ENCODE measurements at places on chromosomes 2 and 18. TPM values are rescaled to one million over a fixed set of nuclear protein-coding genes. Genes with fewer than 3 reads are reported as not detected.

GRCh38 chr2:66433945-66434678, 813 bp upstream of the MEIS1 start:
- peaks cover 6% of the 10 kb centered on the region for H3K4me1 ChIP-seq
- peak overlapping the region; percentile 83 for H3K27ac ChIP-seq
- DNase-seq, result no peak
- peak overlapping the region; percentile 74 for H3K4me3 ChIP-seq

GRCh38 chr18:35426786-35427185, 49.6 kb upstream of the ZNF396 start:
- H3K4me1 ChIP-seq, result no peaks in the 10 kb centered on the region
- H3K4me3 ChIP-seq, result no peak overlapping the region
- no peak for DNase-seq

- no peak overlapping the region for H3K4me3 ChIP-seq
- no peaks in the 10 kb centered on the region for H3K4me1 ChIP-seq
- DNase-seq, result peak; percentile 7
- H3K27me3 ChIP-seq, result peaks cover 15% of the 10 kb centered on the region
- H3K36me3 ChIP-seq, result no peaks in the 10 kb centered on the region
Measured at GRCh38 chr2:232873909-232874641, 4.0 kb downstream of the SNORC start.

- no peak overlapping the region for H3K4me3 ChIP-seq
- H3K27ac ChIP-seq, result peak overlapping the region; percentile 15
- H3K4me1 ChIP-seq, result peaks cover 97% of the 10 kb centered on the region
- H3K27me3 ChIP-seq, result no peaks in the 10 kb centered on the region
- DNase-seq, result no peak
Measured at GRCh38 chr2:54577944-54578647, 122.0 kb downstream of the SPTBN1 start.

GRCh38 chr2:231909631-231910030, 16.6 kb downstream of the NPPC start:
- H3K27ac ChIP-seq, result no peak overlapping the region
- no peaks in the 10 kb centered on the region for H3K4me1 ChIP-seq
- H3K27me3 ChIP-seq, result no peaks in the 10 kb centered on the region

- H3K4me1 ChIP-seq, result peaks cover 4% of the 10 kb centered on the region
- peak; percentile 66 for DNase-seq
- H3K27ac ChIP-seq, result peak within 1 kb of the TSS; percentile 75
- H3K27me3 ChIP-seq, result no peaks in the 10 kb centered on the region
- no peaks in the 10 kb centered on the region for H3K36me3 ChIP-seq
Measured at GRCh38 chr2:232633413-232634205, at the start of gene EFHD1. Gene EFHD1 (plus strand): TSS chr2:232633604. CDS start chr2:232633705, 101 bp downstream.

Gene ANKMY1
- total RNA-seq, result 21.2 TPM
